ENCODE measurements at places on chromosomes 4 and X.

- no peak for DNase-seq
Measured at GRCh38 chr4:121863799-121864198, 6.5 kb downstream of the BBS7 start.

GRCh38 chr4:70808151-70808550 is 31.5 kb downstream of the GRSF1 start:
- DNase-seq, result no peak

- no peak for DNase-seq
Measured at GRCh38 chr4:53315300-53315699, 50.6 kb downstream of the SCFD2 start.

- no peak for DNase-seq
Measured at GRCh38 chr4:40379248-40379647, 44.1 kb downstream of the CHRNA9 start.

GRCh38 chr4:11259837-11260236 is 168.9 kb downstream of the HS3ST1 start:
- DNase-seq, result no peak

DNA sequence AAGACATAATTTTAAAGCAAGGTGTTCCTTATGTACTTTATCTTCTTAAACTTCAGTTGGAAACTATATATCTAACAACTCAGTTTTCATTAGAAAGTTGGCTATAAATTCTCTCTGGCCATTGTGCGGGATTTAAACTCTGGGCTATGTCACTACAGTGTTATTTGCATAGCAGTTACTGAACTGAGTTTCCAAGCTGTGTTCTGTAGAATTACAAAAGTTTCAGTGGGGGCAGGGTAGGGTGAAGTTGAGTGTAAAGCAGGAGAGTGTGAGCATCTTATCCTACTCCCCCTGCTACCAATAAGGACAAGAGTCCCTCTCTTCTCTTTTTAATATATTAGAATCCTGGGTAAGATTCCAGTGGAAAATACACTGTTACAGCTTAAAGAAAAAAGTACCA is 254.5 kb upstream of the SLITRK2 start:
- no peak for DNase-seq

DNA sequence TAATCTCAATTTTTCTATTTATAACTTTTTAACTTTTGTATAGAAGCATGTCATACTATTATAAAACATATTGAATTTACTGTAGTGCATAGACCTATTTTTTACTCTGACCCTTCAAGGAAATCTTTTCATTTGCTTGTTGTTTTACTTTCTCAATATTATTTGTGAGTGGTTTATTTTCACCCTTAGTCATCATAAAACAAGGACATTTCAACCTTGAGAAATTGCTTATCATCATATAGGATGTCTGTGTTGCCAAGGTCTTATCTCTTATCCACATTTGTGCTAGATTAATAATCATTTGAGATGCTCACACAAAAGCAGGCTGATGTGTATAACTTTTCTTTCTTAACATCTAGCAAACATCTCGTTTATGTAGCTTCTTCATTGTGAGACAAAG is 408.6 kb upstream of the PABPC4L start:
- no peak for DNase-seq

GRCh38 chr4:78565971-78566372 is 14.4 kb downstream of the ANXA3 start:
- DNase-seq, result no peak

GRCh38 chrX:39613997-39614679 is 483.6 kb downstream of the BCOR start:
- DNase-seq, result no peak

GRCh38 chr4:182795446-182796238 is 121.5 kb downstream of the DCTD start:
- DNase-seq, result no peak

DNA sequence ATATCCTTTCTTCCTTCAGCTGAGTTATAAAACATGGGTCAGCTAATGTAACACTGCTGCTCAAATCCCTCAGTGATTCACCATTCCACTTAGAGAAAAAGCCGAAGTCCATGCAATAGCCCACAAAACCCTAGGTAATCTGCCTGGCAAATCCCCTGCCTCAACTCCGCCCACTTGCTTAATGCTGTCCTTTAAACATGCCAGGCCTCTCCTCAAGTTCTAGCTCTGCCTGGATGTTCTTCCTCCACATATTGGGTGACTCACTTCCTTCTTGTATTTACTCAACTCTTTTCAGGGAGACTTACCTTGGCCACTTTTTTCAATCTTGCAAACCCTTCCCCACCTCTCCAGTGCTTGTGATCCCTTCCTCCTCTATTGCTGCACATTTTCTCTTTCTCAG is 89.8 kb downstream of the EMCN start:
- no peak for DNase-seq

DNA sequence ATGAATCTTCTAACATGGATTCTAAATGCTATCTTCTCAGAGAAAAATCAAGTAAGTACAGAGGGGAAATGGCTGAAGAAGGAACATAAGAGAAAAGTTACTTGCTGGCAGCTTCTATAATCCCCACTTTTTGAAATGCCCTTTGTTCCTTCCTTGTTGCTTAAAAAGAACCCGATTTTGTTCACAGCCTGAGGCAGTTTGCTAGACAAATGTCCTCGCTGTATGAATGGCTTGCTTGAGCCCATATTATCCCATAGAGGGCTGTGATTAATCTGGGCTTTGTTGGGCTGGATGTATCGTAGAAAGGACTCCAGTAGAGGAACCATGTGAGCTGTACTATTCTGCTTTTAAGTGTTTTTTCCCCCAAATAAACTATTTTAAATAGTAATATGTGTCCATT is 134.3 kb upstream of the FGF13 start:
- DNase-seq, result no peak

- no peak for DNase-seq
Measured at GRCh38 chr4:138977524-138977923, 38.1 kb upstream of the NOCT start.

DNA sequence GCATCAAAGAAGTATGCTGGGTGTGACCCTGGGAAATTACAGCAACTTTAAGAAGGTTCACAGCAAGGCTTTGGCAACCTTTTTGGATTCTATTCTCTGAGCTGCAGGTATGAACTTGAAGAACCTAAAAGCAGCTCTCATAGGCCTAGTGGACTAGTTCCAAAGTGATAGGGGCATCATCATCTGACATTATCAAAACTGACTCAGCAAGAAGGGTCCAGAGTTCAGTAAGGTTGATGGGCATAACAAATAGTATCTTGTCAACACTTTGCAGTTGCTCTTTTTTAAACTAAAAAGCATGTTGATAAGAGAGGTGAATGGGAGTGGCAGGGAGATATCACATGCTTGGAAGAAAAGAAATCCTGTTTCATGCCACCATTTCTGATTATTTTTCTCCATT is 249.3 kb downstream of the ZNF674 start:
- DNase-seq, result no peak

DNA sequence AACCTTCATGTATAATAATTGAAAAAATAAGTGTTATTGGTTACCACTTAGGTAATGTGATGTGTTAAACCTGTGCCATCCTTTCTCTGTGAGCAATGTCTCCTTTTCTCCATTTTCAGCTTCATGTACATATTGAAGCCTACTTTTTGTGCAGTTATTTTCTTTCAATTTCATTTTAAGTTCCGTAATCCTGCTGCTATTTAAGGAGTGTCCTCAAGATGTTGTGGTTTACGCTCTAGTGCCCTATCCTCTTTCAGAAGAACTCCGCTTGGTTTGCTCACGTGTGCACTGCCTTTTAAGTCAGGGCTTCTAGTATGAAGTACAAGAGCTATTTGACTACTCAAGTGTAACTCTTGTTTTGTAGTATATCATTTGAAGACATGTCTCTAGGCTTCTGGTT is 2253.2 kb upstream of the TENM3 start:
- DNase-seq, result no peak

DNA sequence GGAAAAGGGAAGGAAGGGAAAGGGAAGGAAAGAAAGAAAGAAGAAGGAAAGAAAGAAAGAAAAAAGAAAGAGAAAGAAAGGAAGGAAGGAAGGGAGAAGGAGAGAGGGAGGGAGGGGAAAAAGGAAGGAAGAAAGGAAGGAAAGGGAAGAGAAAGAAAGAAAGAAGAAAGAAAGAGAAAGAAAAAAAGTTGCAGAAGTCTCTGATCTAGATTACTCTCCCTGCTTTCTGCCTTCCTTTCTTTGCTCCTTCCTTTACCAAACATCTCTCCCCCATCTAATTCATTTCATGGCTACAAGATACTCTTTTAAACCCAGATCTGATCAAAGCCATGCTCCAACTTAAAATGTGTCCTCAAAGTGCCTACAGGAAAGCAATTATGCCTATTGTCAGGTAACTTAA is 148.6 kb downstream of the KIT start:
- no peak for DNase-seq

- no peak for DNase-seq
Measured at GRCh38 chr4:7428261-7429068, 6.3 kb downstream of the PSAPL1 start.

DNA sequence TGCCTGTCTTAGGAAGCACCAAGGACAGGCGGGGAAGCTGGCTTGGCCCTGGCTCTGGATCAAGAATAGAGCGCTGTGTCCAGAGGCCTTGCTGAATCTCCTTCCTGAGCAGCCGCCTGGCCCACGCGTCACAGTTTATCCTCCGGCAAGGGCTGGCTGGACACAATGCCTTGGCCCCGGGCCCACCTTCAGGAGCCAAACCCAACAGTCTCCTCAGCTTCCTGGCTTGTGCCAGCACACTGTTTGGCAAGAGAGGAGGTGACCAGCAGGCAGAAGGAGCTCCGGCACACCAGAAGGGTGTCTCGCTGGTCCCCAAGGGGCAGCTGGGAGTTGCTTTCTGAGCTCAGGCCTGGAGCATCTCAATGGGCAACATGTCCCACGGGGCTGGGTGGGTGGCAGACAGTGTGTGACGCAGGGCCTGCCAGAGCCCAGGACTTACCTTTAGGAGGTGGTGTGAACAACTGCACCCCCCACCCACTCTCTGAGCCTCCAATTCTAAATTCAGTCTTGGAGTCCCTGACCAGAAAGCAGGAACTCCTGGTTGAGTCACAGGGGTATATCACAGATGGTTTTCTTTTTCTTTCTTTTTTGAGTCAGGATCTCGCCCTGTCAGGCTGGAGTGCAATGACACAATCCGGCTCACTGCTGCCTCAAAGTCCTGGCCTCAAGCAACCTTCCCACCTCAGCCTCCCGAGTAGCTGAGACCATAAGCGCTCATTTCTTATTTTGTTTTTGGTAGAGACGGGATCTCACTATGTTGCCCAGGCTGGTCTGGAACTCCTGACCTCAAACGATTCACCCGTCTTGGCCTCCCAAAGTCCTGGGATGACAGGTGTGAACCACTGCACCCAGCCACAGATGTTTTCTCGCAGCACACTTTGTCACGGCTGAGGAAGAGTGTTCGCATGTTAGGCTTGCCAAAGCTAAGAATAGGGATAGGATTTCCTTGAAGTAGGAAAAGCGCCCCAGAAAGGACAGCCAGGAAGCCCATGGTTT is 361.2 kb downstream of the BCOR start:
- no peak for DNase-seq

GRCh38 chr4:147843162-147843561 is 111.3 kb downstream of the ARHGAP10 start:
- no peak for DNase-seq

DNA sequence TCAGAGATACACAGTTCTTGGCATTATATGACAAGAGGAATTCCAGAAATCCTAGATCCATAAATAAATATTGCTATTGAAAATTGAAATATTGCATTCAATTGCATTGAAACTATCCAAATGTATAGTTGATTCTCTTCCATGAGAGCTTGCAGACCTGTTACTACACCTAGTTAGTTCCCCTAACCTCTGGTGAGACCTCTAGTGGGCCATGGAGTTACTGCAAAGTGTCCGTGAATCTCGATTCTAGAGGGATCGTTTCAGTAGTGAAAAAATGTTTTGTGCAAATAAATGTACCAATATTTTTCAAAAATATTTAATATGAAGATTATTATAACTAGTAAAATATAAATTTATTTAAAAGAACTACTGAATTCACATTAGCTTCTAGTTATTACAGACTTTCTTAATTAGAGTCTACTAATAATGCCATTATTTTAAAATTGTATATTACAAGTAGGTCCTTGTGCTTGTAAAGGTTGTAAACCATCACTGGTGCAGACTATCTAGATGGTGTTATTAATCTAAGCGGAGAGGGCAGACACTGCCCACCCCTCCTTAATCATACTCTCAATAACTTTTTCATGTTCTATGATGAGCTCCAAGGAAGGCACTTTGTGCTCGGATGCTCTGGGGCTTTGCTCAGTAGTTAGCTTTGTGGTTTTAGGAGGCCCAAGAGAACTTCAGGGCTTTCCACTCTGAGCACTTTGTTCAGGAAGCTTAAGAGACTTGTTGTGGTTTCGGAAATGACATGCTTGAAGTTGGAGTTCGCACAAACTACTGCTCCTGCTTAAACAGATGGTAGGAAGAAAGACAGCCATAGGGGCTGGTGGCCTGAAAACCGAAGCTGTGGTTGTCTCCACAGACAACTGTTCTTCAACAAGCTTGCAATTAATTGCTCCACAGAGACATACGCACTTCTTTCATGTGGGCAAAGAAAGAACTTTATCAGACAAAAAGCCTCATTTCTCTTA is 42.8 kb downstream of the IL21 start:
- DNase-seq, result no peak

DNA sequence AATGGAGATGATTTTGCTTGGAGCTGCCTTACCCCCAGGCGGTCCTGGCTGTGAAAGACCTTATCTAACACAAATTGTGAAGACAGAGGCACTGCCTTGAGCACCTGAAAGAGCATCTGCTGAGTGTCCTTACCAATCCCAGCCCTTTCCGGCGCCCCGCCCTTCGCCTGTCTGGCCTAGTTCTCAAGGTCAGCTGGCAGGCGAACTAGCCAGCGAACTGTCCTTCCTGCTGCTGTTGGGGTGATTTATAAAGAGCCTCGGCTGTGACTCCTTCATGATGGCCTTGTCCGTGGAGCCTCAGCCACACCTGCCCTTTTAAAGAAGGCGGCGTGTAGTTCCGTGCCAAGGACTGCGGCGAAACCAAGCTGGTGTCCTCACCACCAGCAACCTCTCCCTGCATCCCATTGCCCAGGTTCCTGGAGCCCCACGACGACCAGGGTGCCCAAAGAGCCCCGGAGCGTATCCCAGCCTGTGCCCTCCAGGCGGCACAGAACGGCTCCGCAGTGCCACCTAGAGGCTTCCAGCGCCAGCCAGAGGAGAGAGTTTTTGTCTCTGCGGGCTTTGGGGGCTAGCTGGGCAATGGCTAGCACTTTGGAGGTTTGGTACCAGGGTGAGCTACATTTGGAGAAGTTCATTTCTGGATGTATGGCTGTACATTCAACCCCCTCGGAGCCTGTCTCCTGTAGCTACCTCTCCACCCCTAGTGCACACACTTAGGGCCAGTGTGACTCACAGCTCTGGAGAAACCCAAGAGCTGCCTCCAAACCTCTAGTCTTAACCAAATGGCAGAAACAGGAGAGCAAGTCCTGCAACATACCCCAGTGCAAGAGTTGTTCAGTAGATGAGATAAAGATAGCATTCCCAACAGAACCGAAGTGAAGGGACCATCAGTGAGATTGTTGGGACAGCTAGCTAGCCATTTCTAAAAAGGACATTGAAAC is 36.8 kb upstream of the VMA21 start:
- DNase-seq, result no peak

All from hippocampal formation (tissue), 2 donors.